CD4-positive, alpha-beta T cell treated with Interleukin-17A for 1 hour (primary cell): ENCODE measurements at places on chromosomes 5 and 9.

- no peak for DNase-seq
Observed at GRCh38 chr5:127411381-127411780, 106.1 kb upstream of the PRRC1 start.

DNA sequence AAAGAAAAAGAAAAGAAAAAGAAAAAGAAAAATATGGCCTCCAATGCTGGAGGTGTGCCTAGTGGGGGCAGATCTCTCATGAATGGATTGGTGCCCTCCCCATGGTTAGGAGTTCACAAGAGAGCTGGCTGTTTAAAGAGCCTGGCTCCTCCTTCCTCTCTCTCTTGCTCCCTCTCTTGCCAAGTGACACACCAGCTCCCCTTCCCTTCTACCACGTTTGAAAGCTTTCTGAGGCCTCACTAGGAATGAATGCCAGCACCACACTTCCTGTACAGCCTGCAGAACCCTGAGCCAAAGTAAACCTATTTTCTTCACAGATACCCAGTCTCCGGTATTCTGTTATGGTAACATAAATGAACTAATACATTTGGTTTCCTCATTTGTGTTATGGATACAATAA is 14.4 kb upstream of the GALNT10 start:
- no peak for DNase-seq

DNA sequence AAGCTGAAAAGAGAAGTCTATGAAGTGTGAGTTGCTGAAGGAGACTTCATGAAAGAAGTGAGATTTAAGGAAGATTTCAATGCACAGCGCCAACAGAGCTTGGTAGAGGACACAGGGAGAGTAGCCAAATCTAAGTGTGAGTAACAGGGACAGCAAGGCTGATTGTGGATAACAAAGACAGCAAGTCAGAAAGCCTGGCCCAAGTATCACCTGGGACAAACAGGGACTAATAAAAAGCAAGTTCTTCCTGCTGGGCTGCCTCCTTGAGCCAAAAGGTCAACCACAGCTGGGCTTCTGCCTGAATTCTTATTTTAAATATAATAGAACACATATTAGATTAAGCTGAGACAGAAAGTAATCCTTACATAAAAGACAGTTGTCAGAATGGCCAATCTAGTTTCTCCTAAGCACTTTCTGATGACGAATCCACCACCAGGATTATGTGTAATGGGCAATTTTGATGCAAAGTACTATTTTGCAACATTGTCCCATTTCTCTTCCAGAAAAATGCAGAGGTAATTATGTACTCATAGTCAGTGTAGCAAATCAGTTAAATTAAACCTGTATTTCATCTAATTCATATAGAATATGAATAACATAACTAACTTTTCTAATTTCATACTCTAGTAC is 73.8 kb downstream of the MAPKAP1 start:
- no peak for DNase-seq

GRCh38 chr5:166093312-166093711 is 2198.1 kb upstream of the WWC1 start:
- no peak for DNase-seq

DNA sequence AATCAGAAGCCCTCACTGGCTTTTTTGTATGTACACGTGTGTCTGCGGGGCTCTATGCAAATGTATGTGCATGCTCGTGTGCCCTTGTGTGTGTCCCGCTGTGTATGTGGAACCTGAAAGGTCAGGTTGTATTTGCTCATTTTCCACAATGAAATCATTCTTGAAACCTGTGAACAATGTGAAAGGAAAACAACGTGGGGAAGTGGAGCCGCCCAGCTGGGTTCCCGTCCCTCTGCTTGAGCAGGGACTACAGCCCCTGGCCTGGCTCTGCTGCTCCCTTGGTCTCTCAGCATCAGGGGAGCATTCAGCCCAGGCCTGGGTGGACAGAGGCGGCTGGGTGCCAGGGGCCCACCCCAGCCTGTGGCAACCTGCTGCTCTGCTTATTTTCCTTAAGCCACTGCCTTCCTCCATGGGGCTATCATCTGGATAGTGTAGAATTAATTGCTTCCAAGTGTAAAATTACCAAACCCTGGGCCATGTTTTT is 3.0 kb downstream of the ECSCR start:
- no peak for DNase-seq

DNA sequence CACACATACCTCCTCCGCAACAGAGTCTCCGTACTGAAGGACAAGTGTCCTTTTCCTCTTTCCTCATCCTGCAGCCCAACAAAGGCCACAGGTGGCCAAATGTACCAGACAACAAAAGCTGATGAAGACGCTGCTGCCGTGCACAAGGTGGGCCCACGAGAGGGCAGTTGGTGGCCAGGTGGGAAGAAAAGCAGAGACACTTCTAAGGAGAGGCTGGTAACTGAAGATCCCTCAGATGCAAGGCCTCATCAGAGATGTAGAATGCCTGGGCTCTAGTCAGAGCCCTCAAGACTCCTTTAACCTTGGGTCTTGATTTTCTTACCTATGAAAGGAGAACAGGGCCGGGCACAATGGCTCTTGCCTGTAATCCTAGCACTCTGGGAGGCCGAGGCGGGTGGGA is 75.7 kb downstream of the NRG2 start:
- DNase-seq, result no peak

GRCh38 chr5:172433071-172433470 is 21.3 kb downstream of the SH3PXD2B start:
- DNase-seq, result no peak

DNA sequence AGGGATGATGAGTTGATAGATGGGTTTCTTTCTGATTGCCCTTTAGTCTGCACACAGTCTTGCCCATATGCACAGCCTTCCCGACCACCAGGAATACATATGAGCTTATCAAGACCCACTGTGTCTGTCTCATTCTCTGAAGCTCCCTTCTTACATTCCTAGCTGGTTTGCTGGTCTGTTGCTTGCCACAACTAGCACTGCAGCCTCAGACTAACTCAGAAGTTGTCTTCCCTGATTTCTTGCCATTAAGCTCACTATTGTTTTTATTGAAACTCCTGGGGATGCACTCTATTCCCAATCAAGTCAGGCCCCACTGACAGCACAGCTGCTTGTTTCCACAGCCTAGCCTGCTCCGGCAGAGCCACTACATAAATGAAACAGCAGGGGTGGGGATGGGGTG is 97.5 kb downstream of the SAXO1 start:
- no peak for DNase-seq

DNA sequence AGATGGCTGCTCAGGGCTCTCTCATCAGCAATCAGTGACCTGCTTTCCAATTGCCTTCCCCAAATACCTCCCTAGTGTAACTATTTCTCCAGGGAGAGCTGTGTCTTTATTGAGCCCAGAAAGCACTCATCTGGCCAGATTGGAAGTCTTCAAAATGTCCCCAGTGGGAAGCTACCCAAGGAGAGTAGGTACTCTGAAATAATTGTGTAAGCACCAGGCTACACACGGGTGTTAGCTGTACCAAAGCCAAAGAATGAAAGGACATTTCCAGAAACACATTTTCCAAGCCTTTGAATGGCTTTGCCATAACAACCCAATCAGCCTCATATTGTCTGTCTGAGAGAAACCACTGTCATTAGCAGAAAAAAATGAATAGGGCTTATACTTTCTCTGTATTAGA is 318.8 kb downstream of the FAM170A start:
- no peak for DNase-seq

- DNase-seq, result no peak
Observed at GRCh38 chr9:10597801-10598200, 15.0 kb downstream of the PTPRD start.

GRCh38 chr9:137023157-137023556 is 4.9 kb downstream of the ABCA2 start:
- no peak for DNase-seq

DNA sequence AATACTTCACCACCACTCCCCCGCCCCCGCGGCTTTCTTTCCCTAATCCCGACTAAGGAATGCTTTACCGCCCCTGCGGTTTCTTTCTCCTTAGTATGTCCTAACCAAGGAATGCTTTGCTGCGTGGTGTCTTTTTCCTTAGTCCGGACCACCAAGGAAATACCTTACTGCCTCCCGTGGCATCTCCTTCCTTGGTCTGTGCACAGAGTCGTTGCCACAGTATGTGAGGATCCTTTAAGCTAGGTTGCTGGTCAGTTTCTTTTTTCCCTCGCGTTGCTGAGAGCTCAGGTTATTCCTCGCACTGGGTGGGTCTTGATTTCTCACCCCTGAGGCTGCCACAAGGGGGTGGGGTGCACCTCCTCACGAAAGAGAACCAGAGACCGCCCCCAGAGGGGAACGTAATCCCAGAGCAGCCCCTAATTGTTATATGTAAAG is 309.4 kb downstream of the NR3C1 start:
- DNase-seq, result no peak

DNA sequence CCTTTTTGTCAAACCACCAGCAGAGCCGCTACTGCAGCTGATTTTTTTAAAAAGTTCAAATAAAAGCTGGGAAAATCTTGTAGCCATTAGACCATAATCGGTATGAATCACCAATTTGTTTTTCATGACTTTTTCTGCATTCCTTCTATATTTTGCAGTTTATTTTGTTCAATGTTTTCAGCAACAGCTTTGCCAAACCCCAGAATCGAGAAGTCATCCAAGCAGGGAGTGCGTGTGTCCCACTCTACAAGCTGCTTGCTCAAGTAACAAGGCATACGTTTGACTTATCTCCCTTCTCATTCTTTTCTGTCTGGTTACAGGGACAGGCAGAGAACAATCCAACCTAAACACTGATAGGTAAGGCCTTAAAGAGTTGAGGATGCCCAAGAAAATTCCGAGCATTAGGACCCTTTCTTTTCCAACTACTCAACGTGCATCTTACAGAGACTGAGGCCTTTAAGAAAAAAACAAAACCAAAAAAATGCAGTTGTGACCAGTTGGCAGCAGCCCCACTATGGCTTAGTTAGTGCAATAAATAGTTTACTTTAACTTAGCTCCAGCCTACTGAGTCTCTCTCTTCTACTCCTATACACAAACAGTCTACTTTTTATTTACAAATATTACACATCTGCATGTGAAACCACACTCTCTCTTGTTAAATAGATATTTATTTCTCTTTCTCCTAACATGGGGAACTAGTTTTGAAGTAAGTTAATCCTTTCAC is 134.7 kb upstream of the SLIT3 start:
- no peak for DNase-seq
